ENCODE measurements at places on chromosomes 3 and 15. TPM values are rescaled to one million over a fixed set of nuclear protein-coding genes. Genes with fewer than 3 reads are reported as not detected.

- DNase-seq, result peak; percentile 49
These were observed 32.5 kb upstream of the ZNF445 start for GRCh38 chr3:44510000-44510368.

GRCh38 chr3:33313331-33313730 is 36.1 kb downstream of the FBXL2 start:
- no peak for DNase-seq

GRCh38 chr3:86645756-86646155 is 345.2 kb downstream of the VGLL3 start:
- no peak for DNase-seq

DNA sequence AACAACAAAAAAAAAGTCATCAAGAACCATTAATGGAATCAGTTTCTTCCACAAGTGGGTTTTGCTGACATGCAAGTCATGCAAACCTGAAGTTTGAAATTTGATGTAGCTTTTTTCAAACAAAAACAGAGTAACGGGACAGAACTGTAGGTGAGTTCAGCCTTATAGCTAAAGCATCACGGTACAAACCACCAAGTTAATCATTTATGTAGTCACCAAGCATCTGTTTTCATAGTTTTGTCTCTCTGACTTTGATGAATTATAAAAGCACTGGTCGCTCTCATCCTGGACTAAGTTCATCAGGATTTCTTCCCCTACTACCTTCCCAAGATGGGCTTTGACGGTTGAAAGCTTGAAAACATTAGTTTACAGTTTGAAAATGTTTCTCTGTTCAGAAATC is 117.0 kb upstream of the SAMMSON start:
- DNase-seq, result no peak

DNA sequence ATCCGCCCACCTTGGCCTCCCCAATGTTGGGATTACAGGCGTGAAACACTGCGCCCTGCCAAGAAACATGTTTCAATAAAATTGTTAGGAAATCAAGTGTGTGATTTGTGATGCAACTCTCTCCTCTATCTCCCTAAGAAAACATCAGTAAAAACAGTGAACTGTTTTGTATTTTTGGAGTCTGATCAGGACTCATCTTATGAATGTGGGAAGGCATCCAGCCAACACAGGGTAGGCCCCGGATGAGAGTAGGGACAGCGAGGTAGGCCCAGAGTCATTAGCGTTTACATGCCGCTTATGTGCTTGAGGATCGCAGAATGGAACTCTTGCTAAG is 884 bp upstream of the GLYCTK start:
- DNase-seq, result no peak

The ACSBG1 gene
- not detected for total RNA-seq

The PRICKLE2 gene
- 7.1 TPM for total RNA-seq

- no peak for DNase-seq
These were observed 144.8 kb downstream of the TPRA1 start for GRCh38 chr3:127445581-127446343.

GRCh38 chr15:56586206-56586605 is 121.3 kb upstream of the MNS1 start:
- no peak for DNase-seq

- DNase-seq, result no peak
These were observed 66.6 kb downstream of the ARIH1 start for GRCh38 chr15:72540606-72541237.

DNA sequence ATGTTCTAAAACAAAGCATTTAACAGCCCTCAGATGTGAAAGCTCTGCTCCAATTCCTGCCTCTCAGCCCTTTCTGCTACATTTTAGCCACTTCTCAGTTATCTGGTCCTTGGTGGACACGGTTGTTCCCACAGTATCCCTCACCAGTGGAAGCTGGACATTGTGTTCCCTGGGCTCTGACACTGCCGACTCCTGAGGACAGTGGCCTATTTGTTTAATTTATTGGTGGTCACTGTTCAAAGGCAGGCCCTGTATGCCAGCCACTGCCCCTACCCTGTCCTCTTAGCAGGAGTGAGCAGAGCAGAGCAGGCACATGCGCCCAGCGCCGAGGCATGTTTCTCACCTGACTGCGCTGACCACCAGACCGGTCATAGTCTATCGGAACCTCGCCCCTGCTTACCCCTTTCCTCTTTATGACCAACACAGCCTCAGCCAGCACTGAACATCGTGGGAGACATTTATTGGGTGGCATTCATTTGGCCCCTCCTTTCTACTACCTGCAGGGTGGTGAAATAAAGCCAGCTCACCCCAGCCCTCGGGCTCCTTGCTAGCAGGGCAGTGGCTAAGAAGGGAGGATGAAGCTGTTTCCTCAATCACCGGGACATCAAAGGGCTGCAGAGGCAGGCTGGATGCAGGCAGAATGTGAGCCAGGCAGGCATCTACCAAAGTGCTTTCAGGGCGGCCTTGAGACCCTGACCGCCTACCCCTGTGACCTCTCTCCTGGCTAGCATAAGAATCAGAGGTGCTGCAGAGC is 54.3 kb upstream of the HACD2 start:
- no peak for DNase-seq

- DNase-seq, result no peak
These were observed 100.9 kb upstream of the CDIN1 start for GRCh38 chr15:36478561-36478960.

The GOLGA6D gene
- not detected for total RNA-seq

DNA sequence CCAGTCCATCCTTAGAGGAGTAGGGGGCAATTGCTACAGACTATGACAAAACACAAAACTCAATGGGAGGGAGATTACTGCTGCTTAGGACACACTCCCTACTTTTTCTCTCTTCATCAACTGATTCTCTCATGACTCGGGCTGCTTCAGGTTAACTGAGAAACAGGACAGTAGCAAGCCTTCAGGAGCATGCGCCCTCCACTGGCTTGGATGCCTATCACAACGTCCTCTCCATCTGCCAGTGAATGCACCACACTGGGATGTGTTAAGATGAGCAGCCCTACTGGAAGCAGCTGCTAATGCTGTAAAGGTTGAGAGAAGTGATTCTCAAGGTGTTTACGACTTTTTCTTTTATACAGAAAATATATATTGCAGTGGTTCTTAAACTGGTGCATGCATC is 542.3 kb downstream of the EDEM1 start:
- DNase-seq, result no peak

The GOLGA8T gene
- total RNA-seq, result not detected

DNA sequence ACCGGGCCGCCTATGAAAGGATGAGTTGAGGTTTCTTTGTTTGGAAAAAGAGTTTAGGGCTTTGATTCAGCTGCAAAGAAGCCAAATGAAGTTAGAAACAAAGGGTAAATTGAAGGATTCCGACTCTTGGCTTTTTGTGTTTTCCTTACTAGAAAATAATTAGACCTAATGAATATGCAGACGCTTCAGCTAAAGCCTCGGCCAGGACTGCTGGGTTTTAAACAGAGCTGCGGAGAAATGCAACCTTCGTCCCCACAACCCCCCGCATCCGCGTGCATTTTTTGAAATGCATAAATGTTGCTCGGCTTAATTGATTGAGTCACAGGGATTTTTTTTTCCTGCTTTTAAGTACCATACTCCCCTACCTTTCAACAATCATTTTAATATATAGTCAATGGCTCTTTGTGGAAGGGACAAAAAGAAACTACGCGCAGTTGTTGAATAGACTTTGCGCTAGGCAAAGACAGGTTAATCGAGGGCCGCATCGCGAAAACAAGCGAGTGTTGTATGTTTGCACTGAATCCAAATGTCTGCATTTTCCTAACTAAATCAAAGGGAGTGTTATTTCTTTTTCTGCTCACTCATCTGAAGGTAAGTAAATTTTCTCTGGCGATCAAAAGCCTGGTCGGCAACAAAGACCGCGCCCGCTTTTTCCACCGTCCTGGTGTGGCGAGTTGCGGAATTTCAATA is 1.3 kb upstream of the ZIC4 start:
- DNase-seq, result no peak

DNA sequence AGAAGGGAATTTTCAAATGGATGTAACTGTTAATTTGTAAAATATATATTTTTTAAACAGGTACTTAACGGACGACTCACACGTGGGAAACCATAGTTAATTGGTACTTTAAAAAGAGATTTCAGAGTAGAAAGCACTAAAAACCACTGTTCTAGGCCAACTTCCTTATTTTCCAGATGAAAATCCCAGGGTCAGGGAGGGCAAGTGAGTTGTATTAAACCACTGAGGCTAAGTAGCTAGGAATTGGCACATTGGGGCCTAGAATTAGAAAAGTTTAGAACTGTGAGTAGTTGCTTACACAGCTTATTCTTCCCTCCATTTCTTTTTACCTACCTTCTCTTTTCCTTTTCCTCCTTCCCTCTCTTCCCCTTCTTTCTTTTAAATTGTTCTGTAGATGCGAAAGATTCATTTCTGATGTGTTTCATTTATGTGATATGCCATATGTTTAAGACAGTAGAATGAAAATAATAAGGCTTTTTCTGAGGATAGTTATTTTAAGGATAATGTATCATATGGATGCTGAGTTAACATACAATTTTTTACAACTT is 4.1 kb upstream of the UTS2B start:
- no peak for DNase-seq

- peak; percentile 20 for DNase-seq
These were observed 550.6 kb upstream of the MDFIC2 start for GRCh38 chr3:70863049-70863448.

The GREM1 gene
- 0.44 TPM for total RNA-seq

DNA sequence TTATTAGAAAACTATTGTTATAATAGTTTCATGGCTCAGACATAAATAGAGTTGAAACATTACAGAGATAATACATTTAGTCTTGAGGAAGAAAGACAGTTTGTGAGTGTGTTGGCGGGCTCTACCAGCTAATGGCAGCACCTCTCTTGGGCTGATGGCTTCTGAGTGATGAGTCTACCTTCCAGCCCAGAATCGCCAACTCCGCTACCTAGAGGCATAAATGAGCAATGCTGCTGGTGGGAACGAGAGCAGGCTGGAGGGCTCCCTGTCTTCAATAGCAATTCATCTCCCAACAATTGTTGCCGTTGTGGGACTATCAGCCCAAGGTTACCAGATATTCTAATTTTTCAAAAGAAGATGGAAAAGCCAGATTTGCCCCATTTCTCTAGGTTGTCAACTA is 388.7 kb downstream of the FOXP1 start:
- no peak for DNase-seq

DNA sequence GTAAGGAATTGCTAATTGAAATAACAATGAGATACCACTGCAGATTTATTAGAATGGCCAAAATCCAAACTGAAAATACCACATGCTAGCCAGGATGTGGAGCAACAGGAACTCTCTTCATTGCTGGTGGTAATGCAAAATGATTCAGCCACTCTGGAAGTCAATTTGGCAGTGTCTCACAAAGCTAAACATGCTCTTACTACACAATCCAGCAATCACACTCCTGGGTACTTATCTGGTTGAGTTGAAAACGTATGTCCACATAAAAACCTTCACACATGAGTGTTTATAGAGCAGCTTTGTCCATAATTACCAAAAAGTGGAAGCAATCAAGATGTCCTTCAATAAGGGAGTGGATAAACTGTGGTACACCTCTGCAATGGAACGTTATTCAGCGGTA is 113.3 kb downstream of the SMAD6 start:
- DNase-seq, result peak; percentile 53

DNA sequence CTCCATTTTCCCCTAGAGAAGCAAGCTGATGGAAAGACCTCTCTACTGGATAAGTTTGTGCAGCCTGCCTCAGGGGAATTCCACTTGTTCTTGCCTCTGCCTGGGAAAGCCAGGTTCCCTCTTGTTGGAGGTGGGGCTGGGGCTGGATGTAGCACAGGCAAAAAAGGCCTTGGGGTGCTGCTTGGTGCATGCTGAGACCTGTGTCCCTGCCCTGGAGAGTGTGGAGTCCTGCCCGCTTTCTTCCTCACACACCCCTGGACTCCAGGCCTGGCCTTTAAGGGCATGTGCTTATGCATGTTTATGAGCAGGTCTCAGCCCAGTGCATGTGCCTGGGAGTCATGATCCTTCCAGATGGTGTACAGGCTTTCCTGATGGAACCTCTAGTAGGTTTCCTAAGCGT is 23.5 kb upstream of the JMJD7 start:
- no peak for DNase-seq

The C3orf52 gene
- total RNA-seq, result 2.1 TPM

GRCh38 chr3:196968233-196969133 is at the start of gene PIGZ:
PIGZ (minus strand) TSS chr3:196968833; CDS start chr3:196952031, 16,802 bp downstream.
- DNase-seq, result peak; percentile 25

The PCOLCE2 gene
- total RNA-seq, result not detected

DNA sequence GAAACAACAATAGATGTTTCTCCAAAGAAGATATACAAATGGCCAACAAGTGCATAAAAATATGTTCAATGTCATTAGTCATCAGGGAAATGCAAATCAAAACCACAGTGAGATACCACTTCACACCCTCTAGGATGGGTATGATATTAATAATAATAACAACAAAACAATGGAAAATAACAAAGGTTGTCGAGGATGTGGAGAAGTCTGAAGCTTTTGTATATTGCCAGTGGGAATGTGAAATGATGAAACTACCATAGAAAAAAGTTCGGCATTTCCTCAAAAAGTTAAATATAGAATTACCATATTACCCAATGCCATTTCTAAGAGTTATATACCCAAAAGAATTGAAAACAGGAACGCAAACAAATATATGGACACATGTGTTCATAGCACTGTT is 10.8 kb downstream of the BHLHE40 start:
- no peak for DNase-seq

DNA sequence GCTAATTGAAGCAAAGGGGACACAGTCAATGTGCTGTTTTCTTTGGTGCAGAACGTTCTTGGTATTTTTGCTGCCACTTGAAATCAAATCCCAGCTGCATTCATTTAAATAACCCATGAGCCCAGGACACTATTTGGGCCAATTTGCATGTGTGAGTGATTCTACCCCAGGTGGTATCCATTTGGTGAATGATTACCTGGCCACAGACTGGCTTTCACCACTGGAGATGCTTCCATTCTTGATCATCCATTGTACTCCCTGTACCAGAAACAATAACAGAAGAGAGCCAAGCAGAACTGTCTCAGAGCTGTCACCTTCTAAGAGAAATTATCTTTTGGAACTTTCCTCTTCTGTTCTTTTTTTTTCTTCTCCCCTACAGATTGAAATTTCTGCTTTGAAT is 139.7 kb upstream of the RARB start:
- DNase-seq, result no peak

DNA sequence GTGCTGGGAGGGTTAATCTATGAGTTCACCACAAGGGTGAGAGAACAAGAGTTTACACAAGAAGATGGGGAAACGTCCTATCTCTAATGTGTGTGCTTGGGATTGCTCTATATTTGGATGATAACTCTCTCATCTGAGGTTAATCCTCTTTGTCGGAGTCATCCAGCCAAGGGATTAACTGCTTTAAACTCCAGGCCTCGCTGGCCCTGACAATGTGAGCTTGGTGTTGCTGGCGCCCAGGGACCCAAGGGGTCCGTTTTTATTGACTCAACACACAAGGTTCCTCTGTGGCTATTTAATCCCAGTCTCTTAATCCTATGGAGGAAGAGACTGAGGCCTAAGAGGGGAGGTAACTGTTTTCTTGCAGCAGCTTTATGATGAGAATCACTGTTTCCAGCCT is 14.2 kb downstream of the SV2B start:
- no peak for DNase-seq

DNA sequence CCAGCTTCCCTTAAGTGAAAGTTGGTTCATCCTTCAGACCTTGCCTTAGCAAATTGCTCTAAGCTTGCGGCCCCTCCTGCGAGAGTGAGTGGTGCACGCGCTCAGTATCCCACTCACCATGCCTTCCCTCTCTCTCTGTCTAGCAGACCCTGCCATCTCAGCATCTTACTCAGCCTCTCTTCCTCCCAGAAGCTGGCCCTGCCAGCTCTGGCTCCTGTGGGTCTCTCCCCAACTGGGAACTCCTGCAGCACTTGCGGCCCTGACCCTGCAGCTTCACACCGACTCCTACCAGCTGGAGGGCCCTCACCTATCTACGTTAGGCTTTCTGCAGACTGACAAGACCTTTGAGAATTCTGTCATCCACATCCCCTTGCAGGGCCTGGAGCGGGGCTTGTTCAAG is 286.1 kb upstream of the TLE3 start:
- DNase-seq, result no peak

All from endothelial cell of umbilical vein (primary cell).